ENCODE measurements at places on chromosomes 2 and 18.

DNA sequence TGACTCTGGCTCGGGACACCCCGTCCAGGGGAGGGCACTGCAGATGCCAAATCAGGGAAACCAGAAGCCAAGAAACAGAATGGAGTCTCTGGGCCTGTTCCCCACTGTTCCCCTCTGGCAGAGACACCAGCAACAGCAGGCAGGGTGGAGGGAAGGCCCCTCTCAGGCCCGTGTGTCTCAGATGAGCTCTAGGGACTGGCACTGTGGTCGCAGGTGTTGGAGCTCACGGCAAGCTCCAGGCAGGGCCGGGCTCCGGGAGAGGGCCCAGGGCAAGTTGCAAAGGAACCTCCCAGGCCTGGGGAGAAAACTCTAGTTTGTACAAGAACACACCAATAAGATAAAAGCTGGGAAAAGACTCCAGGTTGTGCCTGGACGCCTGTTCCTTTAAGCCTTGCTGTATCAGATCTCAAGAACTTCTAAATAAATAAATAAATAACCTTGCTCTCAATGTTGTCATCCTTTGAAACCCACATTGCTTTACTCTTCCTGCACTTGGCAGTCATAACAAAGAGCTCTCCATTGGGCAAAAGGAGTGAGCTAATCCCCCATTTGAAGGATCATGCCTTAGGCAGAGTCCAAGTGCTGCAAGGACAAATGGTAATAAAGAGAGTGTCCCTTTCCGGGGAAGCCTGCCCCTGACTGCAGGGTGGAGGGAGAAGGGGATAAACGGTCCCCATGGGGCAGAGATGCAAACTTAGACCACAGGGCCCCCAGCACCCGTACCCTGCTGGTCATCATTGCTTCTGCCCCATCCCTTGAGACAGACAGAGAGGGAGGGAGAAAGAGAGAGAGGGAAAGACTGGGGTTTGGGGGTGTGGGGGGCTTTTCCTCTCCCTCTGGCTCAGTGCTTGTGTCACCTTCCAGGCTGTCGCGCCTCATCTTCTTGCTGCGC, 33.3 kb downstream of the CNGA3 start:
- DNase-seq: no peak

GRCh38 chr18:49499046-49499637, 12.1 kb upstream of the C18orf32 start:
- no peak for DNase-seq

DNA sequence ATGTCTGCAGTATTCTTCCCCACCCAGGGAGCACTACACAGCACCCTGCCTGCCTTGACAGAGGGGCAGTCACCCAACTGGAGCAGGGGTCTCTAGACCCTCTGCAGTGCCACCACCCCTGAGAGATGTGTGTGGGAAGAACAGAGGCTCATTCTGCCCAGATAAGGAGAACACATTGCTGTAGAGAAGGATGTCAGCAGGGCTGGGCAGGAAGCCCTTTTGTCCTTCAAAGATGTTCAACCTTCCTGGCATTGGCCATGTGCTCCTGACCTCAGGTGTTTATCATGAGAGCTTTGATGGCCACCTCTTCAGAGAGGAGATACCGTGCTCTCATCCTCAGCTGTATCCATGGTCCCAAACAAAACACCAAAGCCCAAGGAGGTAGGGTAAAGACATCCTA, 4.6 kb upstream of the TEX51 start:
- DNase-seq: no peak

GRCh38 chr2:122864728-122865127, 1109.3 kb downstream of the TSN start:
- DNase-seq: no peak

- no peak for DNase-seq
Observed at GRCh38 chr2:172829229-172829628, 93.6 kb downstream of the RAPGEF4 start.

GRCh38 chr2:39705638-39706037, 39.9 kb downstream of the TMEM178A start:
- DNase-seq: no peak

- no peak for DNase-seq
Observed at GRCh38 chr2:98637401-98638147, 29.2 kb downstream of the UNC50 start.

DNA sequence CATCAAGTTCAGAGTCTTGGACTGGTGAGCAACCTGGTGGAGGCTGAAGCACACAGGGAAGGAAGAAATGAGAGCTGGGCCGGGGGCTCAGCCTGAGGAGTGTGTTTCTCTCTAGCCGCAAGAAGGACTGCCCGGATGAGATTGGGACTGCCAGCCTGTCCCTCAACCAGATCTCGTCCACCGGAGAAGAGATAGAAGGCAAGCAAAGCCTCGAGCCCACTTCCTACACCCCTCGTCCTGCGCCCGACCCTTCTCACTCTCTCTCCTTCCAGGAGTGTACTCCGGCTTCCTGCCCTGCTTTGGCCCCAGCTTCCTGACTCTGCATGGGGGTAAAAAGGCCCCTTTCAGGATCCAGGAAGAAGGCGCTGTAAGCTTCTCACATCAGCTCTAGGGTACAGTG, 26.2 kb downstream of the FER1L5 start:
- no peak for DNase-seq

GRCh38 chr2:55590810-55591440, 26.5 kb downstream of the PPP4R3B start:
- DNase-seq: no peak

DNA sequence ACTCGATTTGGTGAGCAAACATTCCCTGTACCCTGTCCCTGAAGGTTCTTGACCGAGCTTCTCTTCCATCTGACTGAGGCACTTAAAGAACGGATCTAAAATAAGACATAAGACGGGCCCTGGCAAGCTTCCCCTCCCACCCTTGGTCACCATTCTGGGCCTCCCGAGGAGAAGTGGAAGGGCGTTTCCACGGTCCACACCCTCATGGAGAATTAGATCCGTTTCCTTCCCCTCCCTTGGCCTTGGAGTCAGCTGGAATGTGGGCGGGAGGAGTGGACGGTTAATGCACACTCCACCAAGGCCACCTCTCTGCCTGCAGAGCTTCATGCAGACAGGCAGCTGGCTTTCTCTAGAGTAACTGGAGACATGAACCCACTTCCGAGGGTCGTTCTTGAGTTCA, 257.3 kb upstream of the APCDD1 start:
- no peak for DNase-seq

- no peak for DNase-seq
Observed at GRCh38 chr2:52732849-52733395, 1034.7 kb upstream of the CHAC2 start.

DNA sequence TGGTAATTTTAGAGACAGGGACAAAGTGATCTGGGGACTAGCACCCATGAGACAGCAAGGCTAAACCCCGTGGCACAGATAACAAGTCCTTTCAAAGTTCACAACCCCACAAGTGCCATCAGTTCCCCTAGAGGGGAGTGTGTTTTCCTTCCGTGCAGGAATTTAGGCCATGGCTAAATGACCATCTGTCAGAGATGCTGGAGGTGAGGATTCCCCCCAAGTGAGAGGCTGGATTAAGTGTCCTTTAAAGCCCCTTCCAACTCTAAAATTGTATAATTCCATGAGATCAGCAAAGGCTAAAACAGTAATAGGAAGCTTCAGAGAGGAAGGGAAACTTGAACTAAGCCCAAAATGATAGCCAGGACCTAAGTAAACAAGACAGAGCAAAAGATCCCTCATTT, 8.7 kb downstream of the FEZ2 start:
- DNase-seq: no peak

- no peak for DNase-seq
Observed at GRCh38 chr2:38442643-38443541, 65.8 kb upstream of the ATL2 start.

GRCh38 chr2:65934992-65935629, 499.8 kb upstream of the MEIS1 start:
- no peak for DNase-seq

DNA sequence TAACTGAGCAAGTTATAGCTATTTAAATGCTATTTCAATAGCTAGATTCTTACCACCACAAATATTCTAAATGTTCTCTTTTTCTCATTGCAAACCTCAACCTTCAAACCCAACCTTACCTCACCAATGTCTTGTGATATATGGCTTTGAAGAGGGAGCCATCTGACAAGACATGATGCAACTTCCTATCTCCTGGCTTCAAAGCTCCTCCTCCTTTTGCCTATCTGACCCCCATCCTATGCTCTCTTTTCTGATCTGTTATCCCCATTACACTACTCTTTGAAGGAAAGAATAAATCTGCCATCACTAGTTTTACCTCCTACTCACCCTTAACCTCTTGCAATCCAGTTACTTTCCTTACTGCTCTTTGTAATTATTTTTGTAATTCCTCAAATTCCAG, 235.6 kb upstream of the ZSWIM2 start:
- no peak for DNase-seq

GRCh38 chr2:164722616-164723338, 101.5 kb upstream of the GRB14 start:
- DNase-seq: no peak

GRCh38 chr2:8567469-8568260, 114.2 kb upstream of the ID2 start:
- DNase-seq: no peak

Data from RWPE2 (cell line).